Stimulated activated CD4-positive, alpha-beta T cell treated with anti-CD3 and anti-CD28 coated beads, Interleukin-15, amount 100 ng/mL, for 48 hours (primary cell): ENCODE measurements at places on chromosomes 13 and 19.
A peak's percentile ranks its signal among the peaks of the same experiment; 100 is the strongest.

DNA sequence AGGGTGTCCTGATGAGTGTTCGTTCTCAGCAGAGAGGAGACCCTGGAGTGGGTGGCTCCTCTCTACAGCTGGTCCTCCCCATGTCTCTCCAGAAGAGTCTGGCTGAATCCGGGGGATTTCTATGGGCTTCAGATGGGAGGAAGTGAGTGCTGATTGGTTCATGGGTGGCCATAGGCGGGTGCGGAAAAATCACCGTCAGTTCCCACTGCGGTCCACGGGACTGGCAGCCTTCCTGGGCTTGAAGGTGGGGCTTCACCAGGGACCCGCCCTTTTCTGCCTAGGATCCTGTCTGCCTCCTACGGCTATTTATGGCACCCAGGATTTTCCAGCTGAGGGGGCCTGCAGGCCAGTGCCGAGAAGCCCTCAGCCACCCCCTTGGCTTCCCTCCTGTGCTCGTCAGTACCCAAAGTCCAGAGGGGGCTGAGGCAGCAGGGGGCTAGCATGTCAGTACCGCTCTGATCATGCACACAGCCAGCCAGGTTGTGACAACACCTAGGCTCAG is 18.4 kb downstream of the CPB2 start:
- DNase-seq: no peak

DNA sequence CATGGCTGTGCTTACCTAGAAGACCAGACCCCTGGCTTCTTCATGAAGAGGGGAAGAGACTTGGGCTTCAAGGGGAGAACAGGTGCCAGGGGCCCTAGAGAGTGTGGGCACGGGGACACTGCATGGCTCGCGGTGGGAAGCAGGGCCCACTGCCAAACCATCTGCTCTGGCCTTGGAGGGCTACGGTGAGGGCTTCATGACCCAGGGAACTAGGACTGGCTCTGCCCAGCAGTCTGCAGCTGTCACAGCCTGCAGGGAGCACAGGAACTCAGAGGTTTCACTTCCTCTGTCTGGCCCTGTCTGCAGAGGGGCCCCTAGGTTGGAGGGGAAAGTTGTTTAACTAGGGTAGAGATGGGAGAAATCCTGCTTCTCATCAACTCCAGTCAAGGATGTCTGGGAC is 4.3 kb downstream of the ERCC1 start:
- no peak for DNase-seq

DNA sequence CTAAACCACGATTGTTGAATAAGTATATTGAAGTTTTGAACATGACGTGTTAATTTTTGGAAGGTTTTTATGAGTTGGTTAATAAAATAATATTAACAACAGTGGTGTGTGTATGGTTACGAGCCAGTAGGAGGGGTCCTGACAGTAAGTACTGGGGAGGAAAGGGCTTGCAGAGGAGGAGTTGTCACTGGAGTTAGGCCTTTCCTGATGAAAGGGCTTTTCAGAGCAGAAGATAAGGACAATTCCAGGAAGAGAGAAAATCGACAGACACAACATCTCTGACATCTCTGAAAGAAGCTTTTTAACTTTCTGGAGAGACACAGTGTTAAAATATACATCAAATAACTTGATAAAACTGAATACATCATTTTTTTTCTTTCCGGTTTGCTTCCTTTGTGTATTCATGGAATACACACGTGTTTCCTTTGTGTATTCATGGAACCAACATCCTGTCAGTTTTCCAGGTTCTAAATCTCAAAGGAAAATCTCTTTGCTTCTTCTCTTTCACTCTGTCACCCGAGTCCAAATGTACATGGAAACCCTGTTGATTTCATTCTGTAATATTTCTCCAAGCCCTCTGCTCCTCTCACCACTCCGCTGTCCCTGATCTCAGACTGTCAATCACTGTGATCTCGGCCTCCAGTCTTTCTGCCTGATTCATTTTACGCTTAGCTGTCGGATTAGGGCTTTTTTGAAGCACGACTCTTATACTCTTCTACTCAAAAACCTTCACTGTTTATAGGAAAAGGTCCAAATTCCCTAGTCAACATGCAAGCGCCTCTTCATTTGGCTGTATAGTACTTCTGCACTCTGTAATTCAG is 374.4 kb downstream of the DLEU7 start:
- DNase-seq: no peak

GRCh38 chr13:80753866-80754265 is 412.9 kb upstream of the SPRY2 start:
- no peak for DNase-seq

- no peak for DNase-seq
Observed at GRCh38 chr13:110237875-110238817, 68.8 kb downstream of the COL4A1 start.

- no peak for DNase-seq
Observed at GRCh38 chr13:85864963-85865530, 65.8 kb upstream of the SLITRK6 start.

- no peak for DNase-seq
Observed at GRCh38 chr13:60970736-60971135, 444.9 kb downstream of the PCDH20 start.

- DNase-seq: no peak
Observed at GRCh38 chr13:110706570-110707372, 855 bp upstream of the CARS2 start.

DNA sequence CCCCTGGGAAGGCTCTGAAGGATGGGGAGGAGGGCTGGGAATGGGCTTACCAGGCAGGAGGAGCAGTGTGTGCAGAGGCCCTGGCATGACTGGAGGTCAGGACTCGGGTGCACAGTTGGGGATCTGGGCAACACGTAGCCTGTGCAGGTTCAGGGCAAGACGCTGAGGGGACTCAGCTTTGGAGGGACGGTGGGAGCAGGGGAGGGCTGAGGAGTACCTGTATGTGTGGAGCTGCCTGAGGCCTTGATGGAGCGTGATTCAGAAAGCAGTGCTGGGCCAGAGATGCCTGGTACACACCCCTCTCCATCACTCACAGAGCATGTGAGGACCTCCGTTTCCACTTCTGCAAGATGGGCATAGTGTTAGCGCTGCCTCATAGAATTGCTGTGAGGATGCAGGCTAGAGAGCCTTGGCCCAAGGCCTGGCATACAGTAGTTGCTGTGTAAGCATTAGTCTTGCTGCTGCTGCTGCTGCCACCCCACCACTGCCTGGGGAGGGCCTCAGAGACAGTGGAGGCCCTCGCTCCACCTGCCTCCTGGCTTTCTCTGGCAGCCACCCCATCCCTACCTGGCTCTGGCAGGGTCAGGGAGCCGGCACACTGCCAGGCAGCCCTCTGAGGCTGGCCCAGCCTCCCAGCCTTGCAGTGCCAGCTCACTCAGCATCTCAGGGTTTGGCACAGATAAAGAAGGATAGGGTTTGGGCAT is 2.4 kb downstream of the PAK4 start:
- DNase-seq: no peak

DNA sequence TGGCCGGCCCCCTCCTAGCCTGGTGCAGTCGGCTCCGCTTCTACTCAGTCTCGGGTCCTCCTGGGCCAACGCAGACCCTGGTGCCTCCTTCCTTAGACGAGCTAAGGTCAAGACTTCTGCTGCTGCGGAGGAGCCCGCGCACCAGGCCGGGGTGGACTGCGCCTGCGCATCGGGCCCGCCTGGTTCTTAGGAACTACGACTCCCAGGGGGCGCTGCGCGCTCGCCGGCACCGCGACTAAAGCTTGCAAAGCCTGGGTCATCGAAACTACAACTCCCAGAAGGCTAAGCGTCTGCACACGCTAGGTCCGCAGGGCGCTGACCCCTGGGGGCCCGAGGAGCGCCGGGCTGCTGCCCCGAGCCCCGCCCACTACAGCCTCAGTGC is at the start of gene ZNF835:
Gene ZNF835 (minus strand): TSS at position 145 of the 382 bp plus-strand sequence. CDS start 6,559 bp downstream, outside the sequence.
- peak; percentile 77 for DNase-seq

- DNase-seq: no peak
Observed at GRCh38 chr13:38641164-38641948, 45.5 kb upstream of the FREM2 start.

DNA sequence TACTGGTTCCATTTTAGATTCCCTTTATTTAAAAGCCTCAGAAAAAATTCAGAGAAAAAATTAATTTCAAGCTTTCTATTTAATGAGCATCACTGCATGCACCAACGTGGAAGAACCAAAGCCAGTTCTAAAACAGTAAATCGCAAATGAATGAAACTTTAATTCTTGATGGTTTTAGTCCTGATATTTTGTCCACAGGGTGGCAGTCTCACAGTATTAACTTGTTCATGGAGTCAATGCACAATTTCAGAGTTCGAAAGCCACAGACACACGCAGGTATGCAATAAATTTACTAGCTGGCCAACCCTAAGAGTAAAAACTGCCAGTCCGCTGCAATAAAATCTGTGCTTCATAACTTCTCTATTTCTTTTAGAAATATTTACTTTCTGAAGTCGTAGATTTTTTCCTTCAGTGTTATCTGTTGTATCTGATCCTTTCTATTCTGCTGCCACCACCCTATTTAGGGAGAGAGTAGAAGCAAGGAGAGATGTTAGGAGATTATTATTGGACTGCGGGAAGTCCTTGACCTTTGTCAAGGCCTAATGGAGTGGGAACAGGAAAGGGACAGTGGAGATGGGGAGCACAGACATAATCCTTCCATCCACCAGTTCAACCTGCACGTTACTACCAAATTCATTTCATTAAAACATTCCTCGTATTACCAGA is 7.0 kb upstream of the WBP4 start:
- no peak for DNase-seq

DNA sequence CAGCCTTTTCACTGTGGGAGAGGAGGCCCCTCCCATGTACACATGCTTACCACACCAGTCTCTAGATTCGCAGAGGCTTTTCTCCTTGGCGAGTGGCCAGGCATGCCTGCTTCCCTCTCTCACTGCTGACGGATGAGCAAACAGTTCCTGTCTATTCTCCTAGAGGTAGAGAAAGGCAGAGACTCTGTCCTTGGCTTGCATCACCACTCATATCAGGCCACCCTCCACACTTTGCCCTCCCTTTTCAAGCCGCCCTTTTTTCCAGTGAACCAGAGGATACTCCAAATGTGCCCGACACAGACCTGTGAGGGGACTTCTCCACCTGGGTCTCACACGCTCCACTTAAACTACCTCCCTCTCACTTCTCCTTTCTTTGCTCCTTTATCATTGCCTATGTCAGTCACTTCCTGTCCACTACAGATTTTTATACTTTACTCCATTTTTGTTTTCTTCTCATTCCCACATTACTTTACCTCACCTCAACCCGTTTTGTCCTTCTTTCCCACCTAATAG is 284.6 kb downstream of the DNAJC15 start:
- no peak for DNase-seq

DNA sequence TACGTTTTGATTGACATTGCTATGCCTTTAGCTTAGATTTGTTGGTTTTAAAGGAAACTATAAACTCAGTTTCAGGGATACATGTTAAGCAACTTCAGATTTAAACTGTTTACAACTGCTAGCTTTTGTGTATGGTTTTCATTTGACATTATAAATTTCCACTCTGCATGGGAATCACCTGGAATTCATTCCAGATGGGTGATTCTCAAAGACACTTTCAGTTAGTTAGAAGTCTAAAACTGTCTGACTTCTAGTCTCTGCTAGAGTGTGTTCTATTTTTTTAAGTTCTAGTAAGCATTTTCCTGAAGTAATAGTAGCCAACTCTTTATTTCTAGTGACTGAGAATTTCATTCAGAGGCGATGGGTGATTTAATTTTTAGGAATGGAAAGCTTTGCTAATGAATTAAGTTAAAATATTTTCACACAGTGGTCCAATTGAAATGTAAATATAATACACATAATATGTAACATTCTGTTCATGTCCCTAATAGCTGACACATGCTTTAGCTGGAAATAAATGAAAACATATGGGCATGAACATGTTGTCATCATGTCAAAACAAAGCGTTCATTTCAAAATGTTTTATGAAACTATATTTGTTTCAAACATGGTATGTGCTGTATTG is 58.3 kb upstream of the CSNK1A1L start:
- DNase-seq: no peak
